ENCODE measurements at places on chromosomes 16 and 17.

DNA sequence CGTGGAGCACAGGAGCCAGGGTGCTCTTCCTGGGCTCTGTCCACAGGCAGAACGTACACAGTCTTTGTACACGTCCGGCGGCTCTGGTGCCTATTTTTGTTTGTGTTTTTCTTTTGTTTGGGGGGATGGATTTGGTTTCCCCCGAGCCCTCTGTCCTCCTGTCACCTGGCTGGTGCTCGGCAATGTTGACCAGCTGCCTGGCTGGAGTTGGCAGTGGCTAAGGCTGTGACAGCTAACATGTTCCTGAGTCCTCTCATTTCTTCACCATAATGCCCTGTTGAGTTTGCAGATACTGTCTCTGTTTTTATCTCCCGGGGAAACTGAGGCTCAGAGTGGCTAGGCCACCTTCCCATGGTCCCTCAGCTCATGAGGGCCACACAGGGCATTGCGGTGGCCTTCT lies 25.7 kb downstream of the MAPT start:
- DNase-seq, result no peak

GRCh38 chr16:1220841-1221627 lies 4.0 kb downstream of the TPSG1 start:
- no peak for DNase-seq

DNA sequence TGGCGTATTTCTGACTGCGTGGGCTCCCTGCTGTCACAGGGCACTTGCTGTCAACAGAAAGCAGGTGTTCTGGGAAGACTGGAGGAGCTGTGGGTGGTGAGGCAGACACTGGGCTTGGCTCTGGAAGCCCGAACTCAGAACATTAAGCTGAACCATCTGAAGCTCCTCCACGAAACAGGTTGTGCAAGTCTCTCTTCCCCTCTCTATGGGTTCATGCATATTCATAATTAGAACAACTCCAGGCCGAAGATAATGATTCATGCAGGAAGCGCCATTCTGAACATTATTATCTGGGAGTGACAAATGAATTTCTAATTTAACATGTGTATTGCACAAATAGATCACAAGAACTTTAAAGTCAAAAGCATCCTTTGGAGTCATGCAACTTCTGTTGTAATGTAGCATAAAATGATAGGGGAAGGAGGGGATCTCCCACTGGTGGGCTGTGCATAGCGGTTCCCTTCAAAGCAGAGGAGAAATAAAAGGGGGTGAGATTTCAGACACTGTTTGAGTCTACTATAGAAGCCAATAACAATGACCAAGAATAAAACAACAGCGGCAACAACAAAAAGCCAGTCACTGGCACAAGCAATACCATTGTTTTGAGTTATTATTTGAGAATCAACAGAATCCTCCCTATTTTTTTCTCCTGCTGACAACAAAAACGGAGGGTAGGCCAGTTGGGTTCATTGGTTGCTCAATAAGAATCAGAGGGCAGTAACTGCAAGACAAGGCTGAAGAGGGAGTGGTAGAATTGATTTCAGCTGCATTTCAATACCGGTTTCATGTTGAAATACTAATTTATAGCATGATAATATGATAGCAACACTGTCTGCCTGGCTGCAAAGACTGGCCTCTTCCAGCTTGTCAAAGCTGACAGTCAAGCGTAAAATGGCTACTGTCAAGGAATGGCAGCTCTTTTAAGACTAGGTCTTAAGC lies 407.3 kb downstream of the XYLT1 start:
- DNase-seq, result no peak

GRCh38 chr16:47904691-47905090 lies 251.1 kb downstream of the ABCC12 start:
- DNase-seq, result no peak

GRCh38 chr16:83990492-83990891 lies 22.4 kb downstream of the NECAB2 start:
- no peak for DNase-seq

DNA sequence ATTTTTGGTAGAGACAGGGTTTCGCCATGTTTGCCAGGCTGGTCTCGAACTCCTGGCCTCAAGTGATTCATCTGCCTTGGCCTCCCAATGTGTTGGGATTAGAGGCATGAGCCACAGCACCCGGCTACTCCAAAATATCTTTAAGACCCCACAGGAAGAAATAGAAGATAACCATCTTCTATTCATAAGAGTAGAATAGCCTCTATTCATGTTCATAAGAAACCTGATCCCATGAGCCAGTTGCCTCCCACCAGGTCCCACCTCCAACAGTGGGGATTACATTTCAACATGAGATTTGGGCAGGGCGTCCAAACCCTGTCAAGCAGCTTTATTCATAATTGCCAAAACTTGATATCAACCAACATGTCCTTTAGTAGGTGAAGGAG lies 13.9 kb upstream of the TMC7 start:
- DNase-seq, result no peak

DNA sequence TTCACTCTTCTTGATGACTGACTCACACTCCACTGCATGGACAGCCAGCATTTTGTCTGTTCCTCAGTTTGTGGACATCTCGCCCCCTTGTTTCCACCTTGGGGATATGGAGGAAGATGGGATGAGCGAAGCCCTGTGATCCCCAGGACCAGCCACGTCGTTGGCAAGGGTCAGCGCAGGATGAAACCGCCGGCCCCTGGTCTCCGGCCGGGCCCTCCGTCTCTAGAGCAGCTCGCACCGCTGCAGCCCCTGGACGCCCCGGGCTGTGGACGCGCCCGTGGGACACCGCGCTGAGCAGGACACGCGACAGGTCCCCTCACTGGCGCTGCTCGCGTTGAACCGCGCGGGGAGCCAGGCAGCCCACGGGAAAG lies 604 bp upstream of the ZC3H18 start:
- no peak for DNase-seq

DNA sequence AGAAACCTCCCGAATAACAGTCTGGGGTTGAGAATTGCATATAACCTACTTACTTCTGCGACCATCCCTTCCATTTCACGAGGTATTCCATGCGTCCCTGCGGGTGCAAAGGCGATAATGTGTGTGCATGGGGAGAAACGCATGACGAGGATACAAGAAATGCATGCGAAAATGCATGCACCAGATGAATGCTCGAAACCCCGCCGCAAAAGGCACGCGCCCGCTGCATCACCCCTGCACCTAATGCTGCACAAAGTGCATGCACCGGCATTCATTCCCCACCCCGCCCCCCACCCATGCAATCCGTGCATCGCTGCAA lies 474 bp downstream of the CBX8 start:
- DNase-seq, result no peak

DNA sequence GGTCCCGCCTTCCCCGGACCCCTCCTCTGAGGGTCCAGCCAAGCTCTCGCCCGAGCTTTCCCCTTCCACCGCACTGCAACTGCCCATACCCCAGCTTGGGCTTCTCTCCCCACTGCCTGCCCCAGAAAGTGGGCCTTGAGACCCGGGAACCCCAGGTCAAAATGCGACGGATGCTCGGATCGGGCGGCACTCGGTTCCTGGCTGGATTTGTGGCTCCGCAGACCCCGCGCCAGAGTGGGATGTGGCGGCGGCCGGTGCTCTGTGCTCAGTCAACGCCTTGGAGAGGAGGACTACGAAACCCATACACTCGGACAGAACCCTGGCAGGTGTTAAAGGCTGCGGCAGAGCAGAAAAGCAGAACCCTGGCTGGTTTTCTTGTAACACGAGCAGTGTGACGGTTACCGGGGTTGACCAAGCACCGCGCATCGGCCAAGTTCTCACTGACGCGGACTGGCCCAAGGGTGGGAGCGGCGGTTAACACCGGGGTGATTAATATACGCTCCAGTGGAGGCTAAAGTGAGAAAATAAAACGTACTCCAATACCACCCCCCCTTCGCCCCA lies 885 bp upstream of the SLFN13 start:
- no peak for DNase-seq

- DNase-seq, result no peak
These were observed 119.7 kb downstream of the RPTOR start for GRCh38 chr17:80664217-80664790.

GRCh38 chr17:42485680-42486079 lies 27.0 kb downstream of the ATP6V0A1 start:
- DNase-seq, result no peak

DNA sequence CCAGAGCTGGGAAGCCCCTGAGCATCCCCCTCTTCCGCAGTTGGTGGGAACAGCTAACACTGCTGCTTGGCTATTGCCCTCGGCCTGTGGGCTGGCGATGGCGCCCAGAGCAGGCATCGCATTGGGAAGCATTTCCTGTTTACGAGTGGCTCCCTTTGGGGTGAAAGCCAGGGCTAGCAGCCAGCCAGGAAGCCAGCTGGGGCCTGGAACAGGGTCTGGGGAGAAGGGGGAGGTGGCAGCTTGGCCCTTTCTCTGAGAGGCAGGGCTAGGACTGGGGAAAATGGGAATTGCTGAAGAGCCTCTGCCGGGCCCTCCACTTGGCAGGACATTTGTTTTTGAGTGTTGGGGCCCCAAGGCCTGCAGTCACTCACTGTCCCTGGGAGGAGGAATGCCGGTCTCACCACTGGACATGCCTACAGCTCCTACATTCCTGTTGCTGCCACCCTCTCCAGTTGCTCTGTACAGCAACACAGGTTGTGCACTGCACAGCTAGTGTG lies 2.4 kb upstream of the MTSS2 start:
- peak; percentile 27 for DNase-seq

GRCh38 chr17:72407336-72407909 lies 286.6 kb downstream of the SOX9 start:
- DNase-seq, result no peak

GRCh38 chr16:2223221-2223941 lies at the start of gene E4F1:
Gene E4F1, plus strand, starts transcription at chr16:2223591. Its CDS starts 23 bp downstream, at chr16:2223614.
- peak; percentile 97 for DNase-seq

GRCh38 chr17:73566905-73567782 lies 77.1 kb downstream of the SDK2 start:
- no peak for DNase-seq

- DNase-seq, result no peak
These were observed 16.7 kb downstream of the SOCS3 start for GRCh38 chr17:78343187-78343542.

DNA sequence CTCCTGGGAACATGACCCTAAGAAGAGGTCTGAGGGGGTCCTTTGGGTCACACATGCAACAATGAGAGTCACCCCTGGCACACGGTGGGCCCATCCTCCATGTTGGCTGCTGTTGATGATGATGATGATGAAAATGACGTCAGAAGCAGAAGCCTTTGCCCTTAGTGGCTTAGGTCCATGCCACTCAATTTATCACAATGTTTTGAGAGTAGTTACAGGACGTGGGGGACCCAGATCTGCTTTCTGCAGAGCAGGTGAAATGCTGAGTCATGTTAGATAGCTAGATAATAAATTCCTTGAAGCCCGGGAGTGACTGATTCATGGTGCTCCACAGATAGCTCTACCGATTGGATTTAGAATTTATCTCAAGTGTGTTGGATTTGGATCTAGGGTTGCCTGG lies 53.9 kb downstream of the VPS35L start:
- no peak for DNase-seq

- DNase-seq, result no peak
These were observed 137.5 kb downstream of the ZFHX3 start for GRCh38 chr16:72910381-72910780.

- DNase-seq, result no peak
These were observed 901 bp downstream of the CDYL2 start for GRCh38 chr16:80803339-80804055.

- no peak for DNase-seq
These were observed 232.3 kb downstream of the ZFHX3 start for GRCh38 chr16:72815348-72816318.

DNA sequence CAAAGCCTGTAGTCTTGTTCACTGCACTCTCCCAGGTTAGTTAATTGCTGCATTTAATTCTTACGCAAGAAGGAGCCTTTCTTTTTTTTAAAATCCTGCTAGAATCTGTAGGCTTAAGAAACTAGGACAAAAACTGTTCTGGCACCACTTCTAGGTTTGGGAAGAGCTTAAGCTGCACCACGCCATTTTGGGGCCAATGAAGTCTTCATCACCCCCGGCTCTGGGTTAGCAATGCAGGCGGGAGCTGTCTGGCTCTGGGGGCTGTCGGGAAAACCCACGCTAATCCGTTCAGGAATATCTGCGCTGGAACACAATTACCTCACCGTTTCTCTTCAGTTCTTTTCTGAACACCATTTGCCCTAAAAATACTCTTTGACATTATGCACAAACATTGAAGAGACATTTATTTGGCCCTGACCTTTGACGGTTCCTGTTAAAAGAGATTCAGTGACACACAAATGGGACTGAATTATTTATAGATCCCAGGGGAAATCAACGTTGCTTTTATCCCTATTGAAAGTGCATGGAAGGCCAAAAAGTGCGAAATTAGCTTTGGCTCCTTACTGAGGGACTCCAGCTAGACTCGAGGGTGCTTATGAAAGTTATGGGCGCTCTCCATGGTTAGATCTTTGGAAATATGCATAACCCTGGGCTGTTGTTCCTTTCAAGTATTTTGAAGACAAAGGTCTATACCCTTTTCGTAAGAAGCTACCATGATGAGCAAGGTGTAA lies 249.2 kb downstream of the HAPSTR1 start:
- DNase-seq, result no peak

DNA sequence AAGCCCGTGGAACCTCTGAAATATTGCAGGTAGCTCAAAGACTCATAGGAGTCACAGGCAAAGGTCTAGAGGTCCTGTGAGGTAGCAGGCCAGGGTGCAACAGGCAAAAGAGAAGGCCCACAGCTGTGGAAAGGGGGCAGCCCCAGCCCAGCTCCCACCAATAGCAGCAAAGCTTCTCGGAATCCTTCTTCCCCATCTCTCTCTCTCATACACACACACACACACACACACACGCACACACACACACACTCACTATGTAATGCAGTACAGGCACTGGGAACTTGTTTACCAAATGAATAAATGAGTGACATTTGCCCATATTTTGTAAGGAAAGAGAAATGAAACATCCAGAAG lies 16.8 kb upstream of the SUPT4H1 start:
- DNase-seq, result no peak

GRCh38 chr16:30376461-30376902 lies 1.9 kb downstream of the MYL11 start:
- DNase-seq, result no peak

DNA sequence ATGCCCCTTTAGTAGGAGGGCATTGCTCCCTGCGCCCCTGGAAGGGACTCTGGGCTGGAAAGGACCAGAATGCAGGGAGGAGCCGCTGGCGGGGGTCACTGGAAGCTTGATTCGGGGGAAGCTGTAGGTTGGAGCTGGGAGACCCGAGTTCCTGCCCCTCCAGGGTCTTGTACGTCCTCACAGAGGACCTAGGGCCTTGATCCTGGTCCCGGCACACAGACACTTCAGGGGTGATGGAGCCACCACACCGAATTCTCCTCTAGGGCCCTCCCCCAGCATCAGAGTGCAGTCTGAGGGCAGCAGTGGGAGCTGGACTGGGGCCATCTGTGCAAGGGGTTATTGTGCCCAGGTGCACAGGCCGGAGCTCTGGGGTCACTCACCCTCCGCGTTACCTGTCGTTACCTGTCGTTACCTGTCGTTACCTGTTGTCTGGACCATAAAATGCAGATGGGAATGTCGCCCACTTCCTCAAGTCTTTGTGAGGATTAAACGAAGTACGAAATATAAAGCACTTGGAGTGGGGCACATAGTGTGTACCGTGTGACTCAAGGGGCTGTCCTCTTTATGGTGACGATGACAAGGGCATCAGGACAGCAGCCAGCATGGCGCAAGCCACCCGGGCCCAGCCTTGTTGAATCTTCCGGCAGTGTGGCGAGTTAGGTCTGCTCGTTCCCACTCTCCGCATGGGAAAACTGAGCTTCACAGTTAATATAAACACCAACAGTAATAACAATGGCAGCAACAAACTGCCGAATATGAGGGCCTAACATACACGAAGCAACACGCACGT lies 48.6 kb downstream of the CMIP start:
- no peak for DNase-seq

Measured in cerebellar nuclear complex (tissue), 1 donor.